ENCODE measurements at places on chromosomes 5 and 9.

GRCh38 chr5:31964007-31964360, 210.1 kb downstream of the GOLPH3 start:
- no peak for DNase-seq

DNA sequence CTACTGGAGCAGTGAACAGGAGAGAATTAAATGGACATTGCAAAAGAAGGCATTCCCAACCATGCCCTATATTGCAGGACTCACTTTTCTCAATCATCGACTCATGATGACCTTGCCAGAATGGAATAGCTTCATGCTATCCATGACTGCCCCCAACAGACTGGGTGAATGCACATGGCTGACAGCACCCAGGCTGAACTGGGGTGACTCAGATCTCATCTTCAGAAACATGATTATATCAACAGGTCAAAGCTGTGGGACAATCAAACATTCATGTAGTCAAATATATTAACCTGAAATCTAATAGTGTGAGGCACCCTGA, 34.7 kb upstream of the MIER3 start:
- no peak for DNase-seq

GRCh38 chr5:5044247-5044840, 95.8 kb upstream of the ADAMTS16 start:
- no peak for DNase-seq

DNA sequence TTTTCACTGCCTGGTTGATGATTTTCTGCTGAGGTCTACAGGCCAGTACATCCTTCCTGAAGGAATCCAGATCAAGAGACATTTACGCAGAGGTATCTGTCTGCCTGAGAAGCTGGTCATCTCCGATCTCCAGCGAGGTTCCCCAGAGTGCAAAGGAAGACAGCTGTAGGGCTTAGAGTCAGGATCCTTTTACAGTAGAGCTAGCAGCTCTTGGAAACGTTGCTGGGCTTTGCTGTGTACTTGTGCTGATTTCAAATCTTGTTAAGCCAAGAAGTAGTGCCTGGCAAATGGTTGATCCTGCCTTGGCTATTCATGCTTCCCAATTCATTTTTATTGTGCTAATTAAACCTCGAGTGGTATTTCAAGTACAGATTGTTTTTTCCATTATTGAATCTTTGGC, 48.9 kb downstream of the NTRK2 start:
- no peak for DNase-seq

- no peak for DNase-seq
These were observed 233.3 kb upstream of the GRAMD2B start for GRCh38 chr5:126189862-126190261.

Data from right renal cortex interstitium (tissue), 3 donors.